ENCODE measurements at places on chromosomes 7 and 10. TPM values are rescaled to one million over a fixed set of nuclear protein-coding genes. Genes with fewer than 3 reads are reported as not detected.
A peak's percentile ranks its signal among the peaks of the same experiment; 100 is the strongest.

DNA sequence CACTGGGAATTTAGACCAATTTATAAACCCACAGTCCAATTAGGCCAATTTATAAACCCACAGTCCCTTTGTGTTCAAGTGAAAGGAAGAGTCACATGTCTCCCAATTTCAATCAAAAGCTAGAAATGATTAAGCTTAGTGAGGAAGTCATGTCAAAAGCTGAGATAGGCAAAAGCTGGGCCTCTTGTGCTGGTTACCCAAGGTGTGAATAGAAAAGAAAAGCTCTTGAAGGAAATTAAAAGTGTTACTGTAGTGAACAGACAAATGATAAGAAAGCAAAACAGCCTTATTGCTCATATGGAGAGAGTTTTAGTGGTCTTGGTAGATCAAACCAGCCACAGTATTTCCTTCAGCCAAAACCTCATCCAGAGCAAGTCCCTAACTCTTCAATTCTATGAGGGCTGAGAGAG, 245.0 kb downstream of the HDAC9 start:
- DNase-seq, result no peak

DNA sequence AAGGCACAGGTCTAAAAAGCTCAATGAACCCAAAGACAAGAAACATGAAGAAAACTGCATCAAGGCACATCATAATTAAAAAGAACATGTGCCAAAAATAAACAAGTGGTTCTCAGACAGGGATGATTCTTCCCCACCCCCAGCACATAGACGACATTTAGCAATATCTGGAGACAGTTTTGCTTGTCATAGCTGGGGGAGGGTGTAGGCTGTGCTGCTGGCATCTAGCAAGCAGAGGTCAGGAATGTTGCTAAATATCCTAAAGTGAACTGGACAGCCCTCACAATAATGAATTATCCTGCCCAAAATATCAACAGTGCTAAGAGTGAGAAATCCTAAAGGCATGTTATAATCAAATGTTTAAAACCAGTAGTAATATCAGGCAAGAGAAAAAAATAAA, 122.6 kb downstream of the MICU1 start:
- DNase-seq, result no peak

GRCh38 chr10:131871673-131872005, 29.2 kb upstream of the PPP2R2D start:
- no peak for DNase-seq

CCDC172 gene
- total RNA-seq, result not detected

GRCh38 chr10:111077785-111078504, 1.1 kb downstream of the ADRA2A start:
- peak; percentile 30 for DNase-seq

GRCh38 chr10:47262606-47263533, 37.1 kb upstream of the GDF10 start:
- DNase-seq, result no peak

DNA sequence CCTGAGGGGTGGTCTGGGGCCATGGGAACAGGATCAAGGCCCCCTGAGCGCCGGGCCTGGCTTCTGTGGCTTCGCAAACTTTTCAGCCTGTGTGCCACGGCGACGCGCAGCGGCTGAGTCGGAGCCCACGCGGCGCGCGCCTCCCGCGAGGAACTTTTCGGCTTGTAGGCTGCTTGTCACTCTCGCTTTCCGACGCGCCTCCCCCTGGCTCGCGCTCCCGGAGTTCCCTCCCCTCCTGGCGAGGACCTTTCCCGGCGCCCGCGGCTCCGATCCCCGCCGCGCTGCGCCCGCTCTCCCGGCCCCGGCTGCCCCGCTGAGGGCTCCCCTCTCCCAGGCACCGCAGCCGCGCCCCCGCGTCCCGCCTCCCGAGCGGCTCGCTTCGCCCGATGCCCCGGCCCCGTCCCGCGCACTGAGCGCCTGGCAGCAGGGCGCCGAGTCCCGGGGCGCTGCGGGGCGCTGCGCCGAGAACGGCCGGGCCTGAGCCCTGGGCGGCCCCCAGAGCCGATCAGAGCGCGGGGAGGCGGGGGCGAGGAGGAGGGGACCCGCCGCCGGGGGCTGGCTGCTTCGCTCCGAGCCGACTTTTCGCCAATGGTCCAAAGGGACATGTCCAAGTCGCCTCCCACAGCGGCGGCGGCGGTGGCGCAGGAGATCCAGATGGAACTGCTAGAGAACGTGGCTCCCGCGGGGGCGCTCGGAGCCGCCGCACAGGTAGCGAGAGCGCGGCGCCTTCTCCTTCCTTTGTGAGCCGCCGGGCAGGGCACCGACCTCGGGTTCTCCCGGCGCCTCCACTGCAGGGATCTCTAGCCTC, at the start of gene CACNB2:
Gene CACNB2, plus strand, starts transcription at position 276 of the 808 bp plus-strand sequence.
- DNase-seq, result peak; percentile 70

DNA sequence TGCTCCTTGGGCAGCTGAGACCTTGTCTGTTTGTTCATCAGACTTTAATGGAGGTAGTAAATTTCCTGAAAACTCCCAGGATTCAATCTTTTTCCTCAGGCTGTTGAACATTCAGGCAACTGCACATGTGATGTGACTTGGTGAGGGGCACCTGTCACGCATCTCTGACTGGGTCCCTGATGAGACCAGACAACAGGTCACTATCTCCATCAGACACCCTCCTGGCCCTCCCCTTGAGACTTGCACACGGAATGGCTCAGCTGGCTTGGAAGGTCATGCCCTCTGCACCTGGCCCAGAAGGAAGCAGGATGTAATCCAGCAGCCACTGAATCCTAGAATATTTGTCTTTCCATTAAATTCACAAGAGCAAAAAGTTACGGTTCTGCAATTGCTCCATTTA, 15.9 kb downstream of the AQP1 start:
- no peak for DNase-seq
